NCI-H2081 treated with DMSO at 0.1 percent for 48 hours (cell line): ENCODE measurements at places on chromosomes 4 and X.

- DNase-seq, result no peak
Observed at GRCh38 chr4:135244056-135244455, 1042.5 kb upstream of the PABPC4L start.

- DNase-seq, result no peak
Observed at GRCh38 chr4:91434631-91435030, 869.1 kb upstream of the GRID2 start.

GRCh38 chr4:56414135-56414670 lies 21.2 kb downstream of the PPAT start:
- DNase-seq, result no peak

- DNase-seq, result no peak
Observed at GRCh38 chr4:41214825-41215146, 444 bp upstream of the APBB2 start.

- DNase-seq, result peak; percentile 60
Observed at GRCh38 chr4:44016570-44017421, 431.8 kb downstream of the KCTD8 start.

DNA sequence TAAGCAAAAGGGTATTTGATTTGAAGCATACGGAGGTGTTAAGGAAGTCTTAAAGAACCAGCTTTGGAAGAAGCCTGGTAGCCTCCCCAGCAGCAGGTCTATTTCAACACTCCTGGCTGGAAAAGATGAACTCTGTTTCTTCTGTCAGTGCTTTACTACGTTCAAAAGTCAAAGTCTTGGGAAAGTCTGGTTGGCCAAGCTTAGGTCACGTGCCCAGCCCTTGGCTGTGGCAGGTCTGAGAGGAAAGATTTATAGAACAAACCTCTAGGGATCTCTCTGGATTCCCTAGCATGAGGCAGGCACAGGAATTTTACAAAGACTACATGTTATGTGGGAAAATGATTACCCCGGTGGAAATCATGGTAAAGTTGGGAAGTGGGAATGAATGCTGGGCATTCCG lies 8.6 kb upstream of the ARHGAP10 start:
- DNase-seq, result no peak

DNA sequence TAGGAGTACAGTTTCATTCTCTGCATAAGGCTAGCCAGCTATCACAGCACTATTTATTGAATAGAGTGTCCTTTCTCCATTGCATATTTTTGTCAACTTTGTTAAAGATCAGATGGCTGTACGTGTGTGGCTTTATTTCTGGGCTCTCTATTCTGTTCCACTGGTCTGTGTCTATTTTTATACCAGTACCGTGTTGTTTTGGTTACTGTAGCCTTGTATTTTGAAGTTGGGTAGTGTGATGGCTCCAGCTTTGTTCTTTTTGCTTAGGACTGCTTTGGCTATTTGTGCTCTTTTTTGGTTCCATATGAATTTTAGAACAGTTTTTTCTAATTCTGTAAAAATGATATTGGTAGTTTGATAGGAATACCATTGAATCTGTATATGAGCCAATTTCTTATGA lies 182.1 kb upstream of the DIAPH2 start:
- DNase-seq, result no peak

DNA sequence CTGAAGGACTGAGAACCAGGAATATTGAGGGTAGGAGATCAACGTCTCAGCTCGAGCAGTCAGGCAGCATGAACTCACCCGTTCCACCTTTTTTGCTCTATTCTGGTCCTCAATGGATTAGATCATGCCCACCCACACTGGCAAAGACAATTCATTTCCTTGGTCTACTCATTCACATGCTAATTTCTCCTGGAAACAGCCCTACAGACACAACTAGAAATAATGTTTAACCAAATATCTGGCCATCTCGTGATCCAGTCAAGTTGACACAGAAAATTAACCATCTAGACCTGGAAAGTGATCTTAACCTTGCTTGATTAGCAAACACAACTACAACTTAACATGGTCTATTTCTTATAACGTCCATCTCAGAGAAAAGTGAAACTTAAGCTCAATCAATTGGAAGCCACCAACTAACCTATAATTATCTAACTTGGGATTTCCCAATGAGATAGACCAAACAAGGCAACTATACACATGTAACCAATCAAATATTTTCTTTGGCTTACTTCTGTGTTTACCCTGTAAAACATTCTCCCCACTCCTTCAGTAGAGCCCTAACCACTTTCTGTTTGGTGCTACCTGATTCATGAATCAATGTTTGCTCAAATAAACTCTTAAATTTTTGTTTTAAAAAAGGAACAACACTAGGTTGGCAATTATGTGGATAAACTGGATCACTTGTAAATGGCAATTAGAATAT lies 69.7 kb upstream of the MAMLD1 start:
- DNase-seq, result no peak

GRCh38 chrX:2901367-2902036 lies 27.6 kb downstream of the ARSD start:
- DNase-seq, result no peak

DNA sequence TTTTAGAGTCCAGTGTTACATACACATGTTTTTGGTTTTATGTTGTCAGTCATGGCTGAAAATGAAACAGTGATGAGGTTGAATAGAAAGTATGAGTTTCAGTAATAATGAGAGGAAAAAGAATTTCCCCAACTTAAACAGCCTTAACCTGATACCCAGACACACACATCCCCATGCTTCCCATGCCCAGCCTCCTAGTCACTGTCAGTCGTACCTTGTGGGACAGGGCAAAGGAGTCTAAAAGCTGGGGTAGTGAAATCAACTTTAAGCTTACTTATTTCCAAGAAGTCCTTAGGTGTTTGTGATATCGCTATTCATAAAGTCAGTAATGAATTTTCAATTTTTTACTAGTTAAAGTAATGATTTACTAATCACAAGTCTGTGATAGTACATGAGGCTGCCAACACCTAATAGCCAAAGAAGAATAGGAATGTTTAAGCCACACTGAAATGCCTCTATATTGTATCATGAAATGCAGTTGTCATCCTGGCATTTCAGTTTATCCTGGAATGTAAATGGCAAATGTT lies 24.3 kb upstream of the GPR34 start:
- DNase-seq, result no peak

GRCh38 chrX:2423282-2423681 lies 77.5 kb downstream of the DHRSX start:
- no peak for DNase-seq

DNA sequence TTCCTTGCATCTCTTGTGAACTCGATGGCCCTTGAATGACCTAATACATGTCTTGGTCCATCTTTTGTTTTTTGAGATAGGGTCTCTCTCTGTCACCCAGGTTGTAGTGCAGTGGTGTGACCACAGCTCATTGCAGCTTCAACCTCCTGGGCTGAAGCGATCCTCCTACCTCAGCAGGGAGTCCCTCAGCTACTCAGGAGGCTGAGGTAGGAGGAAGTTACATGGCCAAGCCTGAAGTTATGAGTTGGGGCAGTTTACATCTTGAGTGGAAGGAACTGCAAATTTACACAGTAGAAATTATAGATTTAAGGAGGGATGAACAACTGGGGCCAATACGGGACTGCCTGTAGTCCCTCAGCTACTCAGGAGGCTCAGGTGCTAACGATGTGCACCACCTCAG lies 97.2 kb upstream of the METTL14 start:
- no peak for DNase-seq

- DNase-seq, result no peak
Observed at GRCh38 chrX:148784856-148785255, 284.4 kb downstream of the AFF2 start.

DNA sequence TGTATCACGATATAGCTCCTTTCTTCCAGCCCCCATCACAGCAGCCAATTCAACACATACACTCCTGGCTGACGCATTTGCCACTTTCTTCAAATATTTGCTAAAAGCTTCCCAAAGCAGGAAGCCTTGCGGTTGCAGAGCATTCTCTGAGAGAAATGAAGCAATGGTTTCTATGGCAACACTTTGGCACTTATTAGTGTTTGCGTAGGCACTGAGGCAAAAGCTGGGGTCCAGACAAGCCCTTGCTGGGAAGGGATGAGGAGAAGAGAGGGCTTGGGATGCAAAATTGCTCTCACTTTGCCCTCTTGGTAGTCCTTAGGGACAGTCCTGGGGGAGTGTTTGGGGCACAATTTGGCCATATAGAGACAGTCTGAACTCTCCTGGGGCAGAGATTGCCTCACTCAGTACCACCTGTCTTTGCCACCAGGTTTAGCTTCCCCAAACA lies 55.0 kb upstream of the PAK3 start:
- no peak for DNase-seq

DNA sequence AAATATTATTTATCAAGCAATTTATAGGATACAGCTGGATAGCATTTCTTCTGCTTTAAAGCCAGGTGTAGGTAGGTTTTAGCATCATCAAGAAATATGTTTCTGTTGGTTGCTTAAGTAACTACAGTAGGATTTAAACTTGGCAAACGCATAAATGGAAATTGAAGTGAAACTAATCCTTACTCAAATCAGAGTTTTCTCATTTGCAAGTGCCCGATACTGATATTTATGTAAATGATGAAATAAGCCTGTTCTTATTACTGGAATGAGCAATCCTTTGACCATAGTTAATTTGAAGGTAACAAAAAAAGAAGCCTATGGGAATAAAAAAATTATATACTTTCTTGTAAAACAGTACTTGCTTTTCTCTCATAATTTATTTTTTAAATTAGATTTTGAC lies 23.2 kb upstream of the PIGA start:
- no peak for DNase-seq

- no peak for DNase-seq
Observed at GRCh38 chrX:45196701-45197100, 4.0 kb downstream of the DIPK2B start.
